ENCODE measurements at places on chromosomes 2 and 18.

DNA sequence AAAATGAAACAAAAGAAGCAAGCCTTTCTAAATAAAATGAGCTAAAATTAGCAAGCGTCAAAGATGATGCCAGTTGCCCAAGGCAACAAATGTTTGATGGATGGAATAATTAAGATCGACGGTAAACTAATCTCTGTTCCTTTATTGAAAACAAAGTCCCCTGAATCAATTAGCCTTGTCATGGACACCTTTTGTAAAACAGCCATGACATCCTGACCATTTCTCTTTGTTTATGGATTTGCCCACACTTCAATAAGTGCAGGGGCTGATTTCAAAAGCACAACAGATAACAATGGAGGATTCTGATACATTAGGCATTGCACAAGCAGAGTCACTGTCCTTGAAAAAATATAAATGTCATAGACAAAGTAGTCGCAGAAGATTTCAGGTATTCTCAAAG, 160.1 kb upstream of the HNRNPA3 start:
- DNase-seq, result no peak

GRCh38 chr18:9665314-9665713, 42.8 kb upstream of the RAB31 start:
- DNase-seq, result no peak

DNA sequence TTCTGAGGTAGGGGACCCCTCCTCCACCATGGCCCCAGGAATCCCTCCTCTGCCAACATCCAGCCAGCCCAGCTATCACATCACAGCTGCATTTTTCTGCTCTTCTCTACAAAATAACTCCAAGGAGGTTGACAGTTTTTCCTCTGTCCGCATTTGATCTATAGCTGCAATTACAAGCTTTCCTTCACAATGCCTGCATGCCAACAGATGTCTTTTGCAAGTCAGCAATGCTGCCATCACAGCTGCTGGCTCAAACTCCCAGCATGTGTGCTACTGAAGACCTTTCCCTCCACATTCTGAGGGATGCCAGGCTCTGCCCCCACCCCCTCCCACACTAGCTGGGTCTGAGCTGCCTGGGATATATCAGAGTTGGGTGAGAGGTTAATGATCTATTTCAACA, 51.7 kb downstream of the MCFD2 start:
- no peak for DNase-seq

DNA sequence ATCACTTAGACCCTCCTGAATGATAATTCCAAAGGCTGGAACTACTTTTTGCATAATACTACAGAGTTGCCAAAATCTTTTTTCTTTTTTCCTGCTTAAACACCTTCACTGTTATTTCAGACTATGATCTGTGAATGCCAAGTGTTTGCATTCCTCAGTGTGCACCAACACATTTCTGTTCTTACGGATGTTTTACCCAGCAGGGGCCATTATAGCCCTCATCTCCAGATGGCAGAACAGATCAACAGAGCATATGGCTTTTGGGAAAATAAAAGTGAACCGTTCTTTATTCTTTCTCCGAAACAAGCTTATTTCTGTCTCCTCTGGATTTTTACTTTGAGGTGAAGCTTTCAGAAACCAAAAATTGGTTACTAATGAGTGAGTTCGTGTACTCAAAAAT, 1226.6 kb upstream of the FAM98A start:
- DNase-seq, result no peak

GRCh38 chr2:177917169-177917568, 155.4 kb downstream of the PDE11A start:
- no peak for DNase-seq
